ENCODE measurements at places on chromosomes 16 and 17.

- DNase-seq = no peak
These were observed 90.0 kb downstream of the FOXL1 start for GRCh38 chr16:86668136-86668910.

GRCh38 chr17:50205111-50205962 lies 3.9 kb upstream of the COL1A1 start:
- DNase-seq = no peak

GRCh38 chr17:4788159-4788806 lies 481 bp upstream of the GLTPD2 start:
- no peak for DNase-seq

DNA sequence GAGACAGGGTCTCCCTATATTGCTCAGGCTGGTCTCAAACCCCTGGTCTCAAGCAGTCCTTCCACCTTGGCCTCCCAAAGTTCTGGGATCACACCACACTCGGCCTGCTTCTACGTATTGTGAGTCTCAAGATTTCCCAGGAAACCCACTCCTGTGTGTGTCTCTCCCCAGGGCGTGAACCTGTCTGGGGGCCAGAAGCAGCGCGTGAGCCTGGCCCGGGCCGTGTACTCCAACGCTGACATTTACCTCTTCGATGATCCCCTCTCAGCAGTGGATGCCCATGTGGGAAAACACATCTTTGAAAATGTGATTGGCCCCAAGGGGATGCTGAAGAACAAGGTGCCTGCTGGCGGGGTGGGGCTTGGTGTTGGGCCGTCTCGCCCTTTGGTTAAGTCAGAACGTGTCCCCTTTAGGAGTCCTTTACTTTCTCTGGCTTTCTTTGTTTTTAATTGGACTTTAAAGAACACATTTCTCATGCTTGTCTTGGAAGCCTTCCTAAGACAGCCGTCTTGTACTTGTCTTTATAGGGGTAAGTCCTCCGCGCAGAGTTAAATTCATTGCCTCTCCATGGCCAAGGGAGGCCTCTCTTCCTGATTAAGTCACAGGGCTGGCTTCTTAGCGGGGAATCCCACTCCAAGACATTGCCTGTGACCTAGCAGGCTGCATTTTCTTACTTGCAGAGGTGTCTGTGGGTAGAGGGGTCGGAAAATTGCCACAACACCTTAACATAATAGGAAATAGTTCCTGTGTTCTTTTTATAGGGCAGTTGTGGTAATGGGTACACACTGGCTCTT lies 136.4 kb downstream of the ABCC6 start:
- no peak for DNase-seq

GRCh38 chr16:20866145-20866772 lies 33.9 kb downstream of the DCUN1D3 start:
- DNase-seq = no peak

GRCh38 chr16:46687486-46687885 lies 1.5 kb downstream of the VPS35 start:
- no peak for DNase-seq

- no peak for DNase-seq
These were observed 34.2 kb upstream of the HS3ST3A1 start for GRCh38 chr17:13635951-13636350.

GRCh38 chr17:54974759-54975158 lies 6.2 kb downstream of the STXBP4 start:
- no peak for DNase-seq

GRCh38 chr17:2563543-2563942 lies 29.9 kb upstream of the PAFAH1B1 start:
- DNase-seq = no peak

GRCh38 chr16:74480150-74481029 lies 59.1 kb upstream of the CLEC18B start:
- no peak for DNase-seq

- no peak for DNase-seq
These were observed 17.2 kb upstream of the TMEM92 start for GRCh38 chr17:50256826-50257618.

DNA sequence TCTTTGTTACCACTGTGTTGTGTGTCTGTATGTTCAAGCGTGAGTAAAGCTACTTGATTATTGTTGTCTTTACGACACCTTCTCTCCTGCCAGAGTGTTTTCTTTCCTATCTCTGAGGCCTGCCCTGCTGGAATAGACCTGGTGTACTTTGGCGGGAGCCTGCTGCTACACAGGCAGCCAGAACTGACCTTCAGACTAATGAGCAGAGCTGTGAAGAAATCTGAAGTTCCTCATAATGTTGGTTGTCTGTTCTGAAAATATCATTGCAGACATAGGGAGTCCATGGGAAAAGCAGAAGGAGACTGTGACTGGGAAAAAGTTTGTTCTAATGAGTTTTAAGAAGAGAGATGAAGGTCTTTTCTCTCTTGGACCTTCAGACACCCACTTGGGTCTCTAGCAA lies 9.8 kb downstream of the RHOT1 start:
- no peak for DNase-seq

DNA sequence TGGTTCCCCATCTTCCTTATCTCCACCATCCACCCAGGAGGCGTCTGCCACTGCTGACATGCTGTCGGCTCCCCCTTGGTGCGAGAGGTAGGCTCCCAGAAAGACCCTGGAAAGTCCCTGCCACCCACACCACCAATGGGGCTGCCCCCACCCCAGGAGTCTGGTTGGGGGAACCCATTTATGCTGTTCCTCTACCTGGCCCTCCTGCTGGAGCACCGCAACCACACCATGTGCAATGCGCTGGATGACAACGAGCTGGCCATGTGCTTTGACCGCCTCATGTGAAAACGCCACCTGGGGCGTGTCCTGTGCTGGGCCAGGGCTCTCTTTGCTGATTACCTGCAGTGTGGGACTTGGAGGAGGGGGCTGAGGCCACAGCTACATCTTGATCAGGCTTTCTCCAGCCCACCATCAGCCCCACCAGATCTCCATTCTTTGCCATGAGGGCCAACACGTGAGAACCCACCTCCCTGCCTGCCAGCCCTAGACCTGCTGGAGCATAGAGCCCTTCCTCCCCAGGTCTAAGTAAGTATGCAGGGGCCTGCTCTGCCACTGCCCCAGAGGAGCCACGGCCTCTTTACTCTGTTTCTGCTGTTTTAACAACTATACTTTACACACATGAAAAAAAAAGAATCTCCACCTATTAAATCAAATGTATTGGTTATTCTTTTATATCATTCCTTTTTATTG lies 7.9 kb upstream of the ALDH3A1 start:
- DNase-seq = no peak

GRCh38 chr16:67672739-67673662 lies 6.4 kb downstream of the C16orf86 start:
- DNase-seq = no peak

DNA sequence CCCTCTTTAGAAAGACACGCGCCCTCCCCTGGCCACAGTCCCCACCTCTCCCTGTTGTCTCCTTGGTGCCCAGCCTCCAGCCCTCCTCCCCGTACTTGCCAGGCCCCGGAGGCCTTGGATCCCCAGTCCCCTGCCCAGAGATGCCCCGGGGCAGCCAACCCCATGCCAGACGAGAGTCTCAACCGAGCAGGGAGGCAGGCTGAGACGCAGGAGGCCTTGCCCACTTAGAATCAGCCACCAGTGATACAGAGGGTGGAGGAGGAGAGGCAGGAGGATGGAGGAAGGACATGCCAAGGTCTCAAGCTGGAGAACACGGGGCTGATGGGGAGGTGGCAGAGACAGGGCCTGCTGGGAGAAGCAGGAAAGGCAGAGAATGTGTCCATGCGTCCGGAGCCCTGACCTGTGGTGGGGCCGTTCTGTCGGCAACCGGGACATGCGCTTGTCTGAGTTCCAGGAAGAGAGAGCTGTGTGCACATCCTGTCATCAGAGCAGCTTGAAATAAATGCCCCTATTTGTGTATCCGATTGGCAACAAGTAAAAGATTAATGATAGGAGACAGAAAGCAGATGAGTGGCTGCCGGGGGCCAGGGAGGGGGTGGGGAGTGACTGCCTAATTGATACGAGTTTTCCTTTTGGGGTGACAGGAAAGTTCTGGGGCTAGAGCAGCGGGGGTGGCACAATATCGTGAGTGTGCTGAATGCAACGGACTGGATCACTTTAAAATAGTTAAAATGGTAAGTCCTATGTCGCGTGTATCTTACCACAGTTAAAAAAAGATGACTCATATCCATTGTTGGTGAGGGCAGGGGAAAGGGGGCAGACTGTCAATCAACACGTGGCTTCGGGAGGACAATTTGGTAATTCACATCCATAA lies 44.7 kb upstream of the MEAK7 start:
- DNase-seq = no peak

DNA sequence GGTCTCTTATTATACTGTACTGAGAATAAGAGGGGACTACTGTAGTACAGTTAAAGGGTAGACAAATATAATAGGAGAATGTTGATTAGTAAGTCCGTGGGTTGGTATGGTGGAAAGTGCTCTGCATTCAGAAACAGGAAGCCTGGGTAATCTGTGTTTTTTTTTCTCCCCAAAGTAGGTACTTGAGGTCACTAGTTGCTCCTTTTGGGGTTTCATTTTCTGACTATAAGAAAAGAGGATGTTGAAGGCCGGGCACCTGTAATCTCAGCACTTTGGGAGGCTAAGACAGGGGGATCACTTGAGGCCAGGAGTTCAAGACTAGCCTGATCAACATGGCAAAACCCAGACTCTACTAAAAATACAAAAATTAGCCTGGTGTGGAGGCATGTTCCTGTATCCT lies 42.0 kb upstream of the MMD start:
- DNase-seq = no peak

DNA sequence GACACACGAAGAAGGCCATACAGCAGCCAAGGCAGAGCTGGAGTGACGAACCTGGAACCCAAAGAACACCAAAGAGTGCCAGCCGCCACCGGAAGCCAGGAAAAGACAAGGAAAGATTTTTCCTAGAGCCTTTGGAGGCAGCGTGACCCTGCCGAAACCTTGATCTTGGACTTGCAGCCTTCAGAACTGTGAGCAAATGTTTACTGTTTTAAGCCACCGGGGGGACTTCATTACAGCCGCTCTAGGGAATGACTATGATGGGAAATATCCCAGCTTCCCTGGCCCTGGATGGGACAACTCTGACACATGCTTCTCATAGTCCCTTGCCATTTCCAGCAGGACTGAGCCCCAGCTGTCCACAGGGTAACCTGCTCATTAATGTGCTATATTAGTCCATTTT lies 270.6 kb downstream of the HAPSTR1 start:
- peak; percentile 57 for DNase-seq

- no peak for DNase-seq
These were observed 48.0 kb upstream of the CDYL2 start for GRCh38 chr16:80852261-80852872.

DNA sequence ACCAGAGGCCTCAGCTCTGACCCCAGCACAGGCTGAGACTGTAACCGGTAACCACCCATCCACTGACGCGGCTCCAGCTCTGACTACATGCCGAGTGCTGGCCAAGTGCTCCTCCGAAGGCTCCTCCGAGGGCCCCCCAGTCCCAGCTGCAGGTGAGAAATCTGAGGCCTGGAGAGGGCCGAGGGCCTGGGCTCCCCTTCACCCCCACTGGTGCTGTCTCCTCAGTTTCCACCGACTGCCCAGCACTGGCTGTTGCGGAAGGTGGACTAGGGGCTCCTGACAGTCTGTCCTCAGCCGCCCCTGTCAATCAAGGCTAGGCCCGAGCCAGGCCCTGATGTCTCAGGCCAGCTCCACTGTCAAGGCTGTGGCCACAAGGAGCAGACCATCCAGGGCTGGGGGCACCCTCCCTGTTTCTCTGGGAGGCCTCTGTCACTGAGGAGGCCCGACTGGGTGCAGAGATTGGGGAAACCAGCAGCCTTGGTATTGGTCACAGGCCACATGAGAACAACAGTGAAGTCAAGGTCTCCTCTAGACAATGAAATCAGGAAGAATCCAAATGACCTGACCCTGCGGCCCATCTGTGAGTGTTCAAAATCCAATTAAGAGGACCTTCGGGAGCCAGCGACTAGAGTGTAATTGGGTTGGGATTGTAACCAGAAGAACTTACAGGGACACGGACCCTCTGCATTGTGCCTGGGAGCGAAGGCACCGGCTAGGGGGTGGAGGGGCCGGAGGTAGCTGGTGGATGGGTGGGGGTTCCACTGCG lies 5.1 kb downstream of the TMEM235 start:
- no peak for DNase-seq

DNA sequence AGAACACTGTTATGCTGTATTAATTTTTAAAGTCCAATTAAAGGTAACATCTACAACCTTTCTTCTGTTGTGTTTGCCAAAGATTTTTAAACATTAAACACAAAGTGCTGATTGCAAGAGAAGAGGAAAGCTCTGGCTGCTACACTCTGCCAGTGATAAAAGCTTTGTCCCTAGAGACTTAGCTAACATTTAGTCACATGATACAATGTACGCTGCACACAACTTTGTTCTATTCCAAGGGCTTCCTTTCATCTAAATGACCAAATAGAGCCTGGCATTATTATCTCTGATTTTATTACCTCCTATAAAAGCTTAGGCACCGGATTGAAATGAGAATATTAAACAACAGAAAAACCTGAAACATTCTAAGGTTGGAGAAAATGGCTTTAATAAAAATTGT lies 388.7 kb upstream of the PMFBP1 start:
- no peak for DNase-seq

- DNase-seq = no peak
These were observed 1035.5 kb upstream of the EEF2KMT start for GRCh38 chr16:6133009-6133557.

DNA sequence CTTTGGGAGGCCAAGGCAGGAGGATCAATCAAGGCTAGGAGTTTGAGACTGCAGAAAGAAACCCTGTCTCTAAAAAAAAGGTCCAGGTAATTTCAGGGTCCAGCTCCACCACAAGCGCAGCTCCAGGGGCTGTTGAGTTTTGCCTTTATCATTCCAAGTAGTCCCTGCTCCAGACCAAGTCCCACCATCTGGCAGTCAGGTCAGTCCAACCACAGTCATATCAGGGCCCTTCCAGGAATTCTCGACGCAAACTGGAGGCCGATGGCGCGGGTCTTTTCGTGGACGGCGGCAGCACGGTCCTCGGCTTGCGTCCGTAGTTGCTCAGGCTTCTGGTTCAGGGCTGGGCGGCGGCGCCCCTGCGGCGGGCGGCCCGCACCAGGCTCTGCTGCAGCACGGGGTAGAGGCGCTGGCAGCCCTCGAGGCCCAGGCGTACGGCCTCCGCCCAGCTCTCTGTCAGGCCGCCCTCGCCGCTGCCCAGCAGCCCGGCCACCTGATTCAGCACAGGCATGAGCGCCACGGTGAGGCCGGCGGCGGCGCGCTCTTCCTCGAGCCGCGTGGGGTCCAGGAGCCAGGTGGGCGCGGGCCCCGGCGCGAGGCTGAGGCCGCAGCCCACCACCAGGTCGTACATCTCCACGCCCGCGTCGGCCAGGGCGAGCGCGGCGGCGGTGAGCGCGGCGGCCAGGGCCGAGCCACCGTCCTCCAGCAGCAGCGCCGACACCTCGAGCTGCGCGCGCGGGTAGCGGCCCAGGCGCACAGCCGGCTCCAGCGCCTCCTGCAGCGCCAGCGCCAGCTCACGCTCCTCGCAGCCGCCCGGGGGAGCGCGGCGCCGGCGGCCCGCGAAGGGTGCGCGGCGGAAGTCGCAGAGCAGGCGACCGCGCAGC lies 752 bp downstream of the EXOSC6 start:
- DNase-seq = no peak

- DNase-seq = no peak
These were observed 405.5 kb downstream of the CPPED1 start for GRCh38 chr16:12398029-12398682.

- no peak for DNase-seq
These were observed 7.4 kb downstream of the SMCR8 start for GRCh38 chr17:18322522-18322921.

- DNase-seq = peak; percentile 30
These were observed 139.6 kb upstream of the NOL11 start for GRCh38 chr17:67578142-67578457.

GRCh38 chr16:53761962-53762703 lies 58.2 kb downstream of the FTO start:
- DNase-seq = no peak

All from osteocyte (in vitro differentiated cells).